Mucosa of descending colon (tissue), 3 donors: ENCODE measurements at places on chromosomes 4 and X.

GRCh38 chr4:98510757-98511517 is 147.5 kb downstream of the TSPAN5 start:
- DNase-seq, result no peak

- peak; percentile 46 for DNase-seq
Observed at GRCh38 chr4:6562931-6563901, 11.8 kb upstream of the MAN2B2 start.

DNA sequence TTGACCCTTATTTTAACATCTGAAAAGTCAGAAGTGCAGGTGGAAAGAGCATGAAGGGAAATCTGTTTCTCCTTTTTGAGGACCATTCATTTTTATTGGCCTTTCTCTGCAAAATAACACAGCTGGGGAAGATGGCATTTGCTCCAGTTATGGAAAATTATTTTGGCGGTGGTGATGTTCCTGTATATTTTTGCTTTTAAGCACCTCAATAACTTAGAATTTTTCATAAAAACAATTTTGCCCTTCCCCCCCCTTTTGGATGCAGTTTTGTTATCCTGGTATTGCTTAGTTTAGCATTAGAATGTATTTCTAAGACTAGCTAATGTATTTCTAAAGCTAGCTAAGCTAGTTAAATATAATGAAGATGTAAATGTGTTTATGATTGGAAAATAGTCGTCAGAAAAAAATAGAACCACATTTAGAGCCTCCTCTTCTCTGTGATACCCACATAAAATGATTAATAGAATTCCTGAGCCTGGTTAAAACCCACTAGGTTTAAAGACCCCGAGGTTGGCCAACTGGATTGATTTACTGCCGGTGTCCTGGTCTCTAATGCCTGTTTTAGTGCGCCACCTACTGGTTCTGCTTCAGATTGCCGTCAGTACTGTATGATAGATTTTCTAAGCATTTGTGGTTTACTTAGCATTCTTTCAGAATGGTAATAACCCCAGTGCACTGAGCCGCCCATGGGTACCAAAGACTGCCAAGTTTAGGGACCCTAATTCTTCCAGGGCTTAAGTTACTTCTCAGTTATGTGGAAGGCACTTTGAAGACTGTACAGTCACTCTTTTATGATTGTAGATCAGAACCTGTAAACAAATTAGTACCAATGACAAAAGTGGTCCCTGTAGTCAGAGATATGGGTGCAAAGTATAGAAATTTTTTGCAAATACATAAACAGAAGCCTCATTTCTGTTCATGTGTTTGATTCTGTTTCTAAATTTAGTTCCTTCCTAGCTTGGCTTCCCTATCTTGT is 11.4 kb downstream of the KLF3 start:
- DNase-seq, result peak; percentile 97

DNA sequence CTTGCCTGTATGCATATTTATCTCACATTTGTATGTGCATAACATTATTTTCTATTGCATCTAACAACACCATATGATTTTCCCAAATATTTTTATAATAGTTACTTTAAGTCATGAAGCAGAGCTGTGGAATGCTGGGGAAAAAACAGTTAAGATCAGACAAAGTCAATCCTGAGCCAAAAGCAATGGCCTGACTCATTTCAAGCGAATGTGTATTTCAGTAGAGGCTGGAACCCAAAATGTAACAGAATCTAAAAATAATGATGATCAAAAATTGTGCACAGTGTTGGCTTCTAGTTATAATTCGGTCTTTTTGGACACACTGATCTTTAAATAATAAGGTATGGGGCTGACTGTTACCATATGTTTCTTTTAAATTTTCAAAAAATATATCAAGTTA is 516.2 kb upstream of the ADGRL3 start:
- no peak for DNase-seq

DNA sequence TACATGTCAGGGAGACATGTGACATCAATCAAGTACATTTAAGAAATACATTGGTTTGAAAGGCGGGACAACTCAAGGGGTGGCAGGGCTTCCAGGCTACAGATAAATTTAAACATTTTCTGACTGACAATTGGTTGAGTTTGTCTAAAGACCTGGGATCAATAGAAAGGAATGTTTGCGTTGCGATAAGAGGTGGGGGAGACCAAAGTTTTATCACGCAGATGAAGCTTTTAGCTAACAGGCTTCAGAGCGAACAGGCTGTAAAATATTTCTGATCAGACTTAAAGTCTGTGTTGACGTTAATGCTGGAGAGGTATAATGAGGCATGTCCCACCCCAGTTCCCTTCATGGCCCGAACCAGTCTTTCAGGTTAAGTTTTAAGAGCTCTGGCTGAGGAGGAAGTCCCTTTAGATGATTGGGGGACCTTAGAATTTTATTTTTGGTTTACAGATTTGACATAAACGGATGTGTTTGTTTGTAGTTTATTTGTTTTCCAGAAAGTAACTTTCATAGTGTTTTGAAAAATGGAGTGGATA is 346.7 kb upstream of the RASGEF1B start:
- no peak for DNase-seq

DNA sequence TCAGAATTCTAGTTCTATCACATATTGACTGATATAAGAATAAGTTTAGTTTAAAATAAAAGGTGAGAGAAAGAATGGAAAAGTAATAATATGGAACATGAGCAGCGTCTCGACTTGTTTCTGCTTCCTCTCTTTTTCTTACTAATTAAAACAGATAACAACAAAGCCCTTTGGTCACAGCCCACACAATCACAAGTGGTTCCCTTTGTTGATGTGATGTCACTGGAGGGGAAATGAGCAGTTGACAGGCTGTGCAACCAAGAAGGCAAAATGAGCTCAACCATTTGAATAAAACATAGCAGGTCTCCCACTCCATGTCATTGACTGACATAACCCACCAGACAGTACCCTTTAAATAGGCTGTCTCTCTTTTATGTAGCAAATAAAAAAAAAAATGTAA is 342.5 kb upstream of the MAGEB2 start:
- no peak for DNase-seq

- peak; percentile 45 for DNase-seq
Observed at GRCh38 chrX:44012484-44013096, 39.4 kb upstream of the NDP start.

DNA sequence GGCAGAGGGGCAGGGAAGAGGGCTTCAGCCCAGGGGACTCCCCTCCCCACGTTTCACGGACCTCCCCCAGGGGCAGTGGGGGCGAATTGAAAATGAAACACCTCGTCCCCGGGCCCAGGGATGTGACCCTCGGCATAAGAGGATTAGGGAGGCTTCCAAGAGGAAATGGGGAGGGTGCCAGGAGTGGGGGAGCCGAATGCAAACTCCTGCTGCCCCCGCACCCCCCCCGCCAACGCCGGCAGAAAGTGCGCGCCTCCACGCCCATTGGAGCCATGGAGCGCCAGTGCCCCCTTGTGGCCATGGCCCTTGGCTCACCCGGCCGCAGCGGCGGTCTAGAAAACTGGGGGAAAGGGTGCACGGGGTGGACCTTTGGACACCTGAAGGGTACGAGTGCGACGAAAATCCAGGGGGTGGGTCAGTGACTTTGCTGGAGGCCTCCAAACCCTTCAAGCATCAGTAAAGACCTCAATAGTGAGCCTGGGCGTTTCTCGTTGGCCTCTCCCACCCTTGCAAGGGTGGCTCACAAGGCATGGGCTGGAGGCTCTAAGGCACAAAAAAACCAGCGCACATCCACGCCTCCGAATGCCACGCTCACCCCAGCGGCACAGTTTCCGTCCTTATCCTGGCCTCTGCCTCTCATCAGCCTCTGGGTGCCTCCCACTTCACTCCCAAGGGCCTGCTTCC is 120.8 kb upstream of the PJA1 start:
- DNase-seq, result peak; percentile 64

- DNase-seq, result no peak
Observed at GRCh38 chrX:120305531-120306141, 5.6 kb downstream of the TMEM255A start.

GRCh38 chr4:56859841-56860240 is 38.3 kb upstream of the SPINK2 start:
- DNase-seq, result no peak

DNA sequence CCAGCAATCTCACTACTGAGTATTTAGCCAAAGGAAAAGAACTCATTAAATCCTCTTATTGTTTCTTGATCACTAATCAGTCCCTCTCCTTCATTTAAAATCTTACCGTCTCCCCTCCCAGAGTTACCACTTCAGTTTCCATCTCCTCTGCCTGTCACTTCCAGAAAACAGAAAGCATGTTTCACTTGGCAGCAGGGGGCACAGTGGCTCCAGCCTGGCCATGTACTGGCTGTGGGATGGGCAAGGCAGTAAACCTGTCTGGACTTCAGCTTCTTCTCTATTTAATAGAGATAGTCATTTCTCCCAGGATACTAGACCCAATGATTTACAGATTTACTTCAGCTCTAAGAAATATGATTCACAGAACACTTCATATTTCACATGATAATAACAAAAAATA is 63.2 kb downstream of the CD40LG start:
- peak; percentile 46 for DNase-seq

DNA sequence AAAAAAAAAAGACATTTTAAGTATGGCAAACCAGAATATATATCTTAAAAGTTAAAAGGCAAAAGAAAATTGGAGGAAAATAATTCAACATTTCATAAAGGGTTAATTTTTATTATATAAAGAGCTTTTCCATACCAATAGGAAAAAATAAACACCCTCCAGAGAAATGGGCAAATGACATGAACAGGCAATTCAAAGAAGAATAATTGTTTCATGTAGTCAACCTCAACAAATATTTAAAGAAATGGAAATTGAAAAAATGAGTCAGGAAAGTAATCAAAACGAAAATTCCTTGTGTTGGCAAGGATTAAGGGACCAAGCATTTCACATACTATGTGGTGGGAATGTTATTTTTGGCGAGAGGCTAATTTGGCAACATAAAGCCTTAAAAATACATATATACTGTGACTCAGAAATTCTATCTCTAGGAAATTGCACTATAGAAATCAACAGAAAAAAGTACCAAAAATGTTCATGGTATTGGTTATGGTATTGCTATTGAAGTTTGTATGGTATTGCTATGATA is 87.6 kb downstream of the HAUS3 start:
- no peak for DNase-seq

- no peak for DNase-seq
Observed at GRCh38 chrX:1196436-1196835, 16.0 kb downstream of the CRLF2 start.

GRCh38 chr4:42339935-42340406 is 57.3 kb upstream of the SHISA3 start:
- DNase-seq, result no peak

DNA sequence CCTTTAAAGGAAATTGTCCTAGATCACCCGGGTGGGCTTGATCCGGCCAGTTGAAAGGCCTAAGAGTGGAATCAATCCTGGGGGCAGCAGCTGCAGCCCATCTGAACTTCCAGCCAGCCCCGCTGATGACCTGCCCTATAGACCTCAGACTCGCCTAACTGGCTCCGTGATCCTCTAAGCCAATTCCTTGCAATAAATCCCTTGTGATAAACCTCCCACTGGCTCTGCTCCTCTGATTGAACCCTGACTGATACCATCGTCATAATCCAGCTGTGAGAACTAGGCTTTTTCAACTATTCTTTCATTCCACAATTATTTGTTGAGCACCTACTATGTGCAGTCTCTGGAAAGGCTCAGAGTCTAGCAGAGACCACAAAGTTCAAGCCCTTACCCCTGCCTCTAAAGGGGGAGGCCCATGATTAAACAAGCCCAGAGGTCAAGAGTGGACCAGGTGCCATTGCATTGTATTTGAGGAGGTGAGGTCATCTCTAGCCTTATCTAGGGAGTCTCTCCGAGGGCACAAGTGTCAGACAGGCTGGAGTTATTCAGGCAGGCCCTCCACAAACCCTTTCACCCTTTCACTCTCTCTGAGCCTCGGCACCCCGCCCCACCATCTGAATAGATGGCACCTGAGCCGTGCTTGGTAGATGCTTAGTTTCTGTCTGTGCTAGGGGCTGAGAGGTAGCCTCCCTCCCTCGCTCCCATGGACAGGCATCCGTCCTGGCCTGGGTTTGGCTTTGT is 20.5 kb upstream of the GPR78 start:
- DNase-seq, result no peak

- no peak for DNase-seq
Observed at GRCh38 chr4:142356801-142357200, 489.3 kb downstream of the INPP4B start.

- DNase-seq, result no peak
Observed at GRCh38 chrX:74465424-74465823, 44.1 kb downstream of the SLC16A2 start.

- no peak for DNase-seq
Observed at GRCh38 chrX:154775419-154776349, 13.0 kb downstream of the DKC1 start.

DNA sequence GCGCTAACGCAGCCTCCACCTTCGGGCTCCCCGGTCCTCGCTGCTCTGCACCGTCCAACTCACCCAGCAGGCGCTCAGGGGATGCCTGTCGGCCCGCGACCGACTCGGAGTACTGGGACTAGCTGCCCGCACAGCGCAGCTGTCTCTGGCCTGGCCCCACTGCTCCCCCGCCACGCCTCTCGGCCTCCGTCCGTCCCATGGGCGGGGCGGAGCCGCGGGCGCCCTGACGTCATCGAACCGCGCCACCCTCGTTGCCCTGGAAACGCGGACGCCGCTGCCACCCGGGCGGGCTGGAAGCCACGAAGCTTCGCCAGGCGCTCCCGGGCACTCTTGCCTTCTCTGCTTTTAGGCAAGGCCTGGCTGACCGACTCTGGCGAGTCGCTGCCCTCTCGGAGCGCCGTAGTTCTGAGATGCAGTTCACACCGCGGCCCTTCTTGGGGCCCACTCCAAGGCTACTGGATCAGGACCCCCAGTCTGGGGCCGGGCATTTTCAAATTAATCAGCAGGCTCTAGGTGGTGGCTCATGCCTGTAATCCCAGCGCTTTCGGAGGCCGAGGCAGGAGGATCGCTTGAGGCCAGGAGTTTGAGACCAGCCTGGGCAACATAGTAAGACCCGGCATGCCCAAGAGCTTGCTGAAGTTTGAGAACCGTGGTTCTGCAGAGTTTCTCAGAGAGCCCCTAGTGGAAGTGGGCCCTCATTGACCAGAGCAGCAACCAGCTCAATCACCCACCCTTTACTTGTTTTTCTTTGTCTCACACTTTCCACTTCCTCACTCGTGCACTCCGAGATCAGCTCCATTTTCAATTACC is 12.0 kb downstream of the ACOX3 start:
- DNase-seq, result peak; percentile 92

- DNase-seq, result peak; percentile 36
Observed at GRCh38 chrX:151970661-151971060, 3.8 kb downstream of the GABRE start.

GRCh38 chrX:10903523-10903922 is 207.6 kb upstream of the HCCS start:
- DNase-seq, result no peak

DNA sequence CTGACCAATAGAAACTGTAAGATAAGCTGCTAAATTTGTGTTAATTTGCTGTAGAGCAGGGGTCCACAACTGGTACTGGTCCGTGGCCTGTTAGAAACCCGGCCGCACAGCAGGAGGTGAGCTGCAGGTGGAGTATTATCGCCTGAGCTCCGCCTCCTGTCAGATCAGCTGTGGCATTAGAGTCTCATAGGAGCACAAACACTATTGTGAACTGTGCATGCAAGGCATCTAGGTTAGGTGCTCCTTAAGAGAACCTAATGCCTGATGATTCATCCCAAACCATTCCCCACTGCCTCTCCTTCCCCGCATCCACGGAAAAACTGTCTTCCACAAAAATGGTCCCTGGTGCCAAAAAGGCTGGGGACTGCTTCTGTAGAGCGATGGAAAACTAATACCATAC is 19.7 kb downstream of the FBXW7 start:
- DNase-seq, result no peak
